ENCODE measurements at places on chromosomes 1 and 21. TPM values are rescaled to one million over a fixed set of nuclear protein-coding genes. Genes with fewer than 3 reads are reported as not detected.

DNA sequence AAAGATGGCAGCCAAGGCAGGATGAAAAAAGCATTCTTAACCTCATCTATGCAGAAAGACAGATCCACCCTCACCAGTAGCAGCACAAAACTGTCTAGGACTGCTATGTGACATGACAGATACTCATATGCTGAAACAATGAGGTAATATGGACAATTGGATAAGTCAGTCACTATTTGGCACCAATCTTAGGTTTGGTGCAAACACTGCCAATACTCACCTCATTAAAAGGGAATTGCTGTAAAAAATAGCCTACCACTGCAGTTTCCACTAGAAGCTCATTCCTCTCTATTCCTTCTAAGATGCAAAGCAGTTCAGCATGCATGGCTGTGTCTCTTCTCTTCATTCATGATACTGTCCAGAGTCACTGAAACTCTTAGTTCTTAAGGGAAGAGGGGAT is 91.7 kb downstream of the TBX15 start:
- DNase-seq, result no peak

DNA sequence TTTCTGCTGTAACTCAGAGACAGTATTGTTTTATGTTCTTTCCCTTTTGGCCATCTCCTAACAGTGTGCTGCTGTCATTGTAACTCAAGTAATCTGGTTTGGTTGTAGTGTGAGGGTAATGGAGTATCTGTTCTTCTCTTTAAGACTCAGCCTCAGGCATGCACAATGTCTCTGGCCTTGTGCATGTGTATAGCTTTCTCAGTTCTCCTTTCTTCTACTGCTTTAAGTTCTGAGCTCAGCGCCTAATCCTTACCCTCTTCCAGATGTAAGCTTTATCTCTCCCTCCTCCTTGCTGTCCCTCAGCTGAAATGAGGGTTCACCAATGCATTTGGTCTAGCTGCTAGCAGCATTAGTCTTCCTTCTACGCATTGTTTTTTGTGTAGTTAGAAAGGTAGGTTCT is 1420.4 kb upstream of the PRMT6 start:
- no peak for DNase-seq

DNA sequence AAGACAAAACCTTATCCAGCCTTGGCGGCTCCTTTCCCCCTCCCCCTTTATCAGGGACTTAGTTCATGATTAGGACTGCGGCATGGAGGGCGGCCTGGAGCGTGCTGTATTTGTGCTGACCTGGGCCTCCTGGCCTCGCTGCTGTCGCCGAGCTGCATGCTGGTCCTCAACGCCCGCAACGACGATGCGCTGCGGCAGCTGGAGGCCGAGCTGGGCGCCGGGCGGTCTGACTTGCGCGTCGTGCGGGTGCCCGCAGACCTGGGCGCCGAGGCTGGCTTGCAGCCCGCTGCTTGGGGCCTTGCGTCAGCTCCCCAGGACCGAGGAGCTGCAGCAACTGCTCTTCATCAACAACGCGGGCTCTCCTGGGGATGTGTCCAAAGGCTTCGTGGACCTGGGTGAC is 70.9 kb downstream of the TM2D1 start:
- DNase-seq, result no peak

GRCh38 chr21:35969281-35969680 is 91.0 kb downstream of the SETD4 start:
- DNase-seq, result no peak

DNA sequence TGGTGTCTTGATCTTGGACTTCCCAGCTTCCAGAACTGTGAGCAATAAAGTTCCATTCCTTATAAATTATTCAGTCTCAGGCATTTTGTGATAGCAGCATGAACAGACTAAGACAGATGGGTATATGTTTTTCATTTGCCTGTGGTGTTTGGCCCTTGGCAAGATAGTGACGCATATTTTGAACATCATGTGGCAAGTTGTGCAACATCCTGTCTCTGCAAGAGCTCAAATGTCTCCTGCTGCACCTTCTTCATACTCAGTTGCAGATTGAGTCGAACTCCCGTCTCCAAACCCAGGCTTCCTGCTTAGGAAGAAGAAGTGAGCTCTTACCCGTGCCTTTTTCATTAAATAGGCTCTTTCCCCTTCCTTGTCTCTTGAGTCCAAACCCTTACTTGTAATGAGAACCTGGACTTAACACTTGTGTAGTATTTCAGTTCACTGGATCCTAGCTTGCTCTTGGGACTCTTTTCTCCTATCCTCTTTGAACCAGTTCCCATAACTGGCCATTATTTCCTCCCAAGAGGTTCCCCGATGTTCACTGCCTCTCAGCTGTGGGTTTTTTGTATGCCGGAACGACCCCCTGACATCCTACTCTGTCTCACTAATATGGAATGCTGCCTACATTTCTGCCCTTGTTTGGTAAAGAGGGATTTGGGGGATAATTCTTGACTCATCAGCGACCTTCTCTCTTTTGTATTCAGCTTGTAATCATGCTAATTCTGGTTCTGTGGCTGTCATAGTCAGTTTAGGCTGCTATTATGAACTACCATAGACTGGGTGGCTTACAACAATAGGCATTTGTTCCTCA is 125.0 kb upstream of the KCNK2 start:
- DNase-seq, result no peak

- DNase-seq, result no peak
Observed at GRCh38 chr1:54180701-54181360, 19.0 kb downstream of the CYB5RL start.

GRCh38 chr21:33199516-33200217 is 30.1 kb upstream of the IFNAR2 start:
- peak; percentile 77 for DNase-seq

DNA sequence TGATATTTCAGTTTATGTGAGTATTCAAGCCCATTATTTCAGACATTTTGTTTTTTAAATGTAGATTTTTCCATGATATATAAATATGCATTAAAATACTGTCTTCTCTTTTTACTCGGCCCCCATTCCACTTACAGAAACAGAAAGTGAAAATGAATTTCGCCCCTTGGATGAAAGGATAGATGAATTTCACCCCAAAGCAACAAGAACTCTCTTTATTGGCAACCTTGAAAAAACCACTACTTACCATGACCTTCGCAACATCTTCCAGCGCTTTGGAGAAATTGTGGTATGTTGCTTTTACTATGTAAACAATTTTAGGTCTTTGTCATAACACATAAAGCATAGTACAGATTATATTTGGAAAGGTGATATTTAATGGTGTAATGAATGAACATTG is 59.9 kb downstream of the ZBTB17 start:
- no peak for DNase-seq

DNA sequence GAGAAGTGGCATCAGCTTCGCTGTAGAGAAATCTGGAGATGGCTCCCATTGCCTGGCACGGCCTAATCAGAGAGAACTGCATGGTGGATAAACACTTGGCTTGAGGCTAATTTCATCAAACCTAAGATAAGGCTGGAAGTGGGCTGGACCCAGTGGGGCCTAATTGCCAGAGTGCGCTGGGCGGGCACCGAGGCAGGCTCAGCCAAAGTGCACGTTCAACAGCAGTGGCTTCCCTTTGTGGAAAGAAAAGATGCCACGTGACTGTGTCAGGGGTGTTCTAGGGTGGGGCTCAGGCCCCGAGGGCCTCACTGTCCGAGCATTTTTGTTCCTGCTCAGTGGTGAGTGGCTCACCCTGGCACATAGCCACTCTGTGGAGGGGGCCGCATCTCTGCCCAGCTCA is 5.8 kb downstream of the PLCH2 start:
- no peak for DNase-seq

DNA sequence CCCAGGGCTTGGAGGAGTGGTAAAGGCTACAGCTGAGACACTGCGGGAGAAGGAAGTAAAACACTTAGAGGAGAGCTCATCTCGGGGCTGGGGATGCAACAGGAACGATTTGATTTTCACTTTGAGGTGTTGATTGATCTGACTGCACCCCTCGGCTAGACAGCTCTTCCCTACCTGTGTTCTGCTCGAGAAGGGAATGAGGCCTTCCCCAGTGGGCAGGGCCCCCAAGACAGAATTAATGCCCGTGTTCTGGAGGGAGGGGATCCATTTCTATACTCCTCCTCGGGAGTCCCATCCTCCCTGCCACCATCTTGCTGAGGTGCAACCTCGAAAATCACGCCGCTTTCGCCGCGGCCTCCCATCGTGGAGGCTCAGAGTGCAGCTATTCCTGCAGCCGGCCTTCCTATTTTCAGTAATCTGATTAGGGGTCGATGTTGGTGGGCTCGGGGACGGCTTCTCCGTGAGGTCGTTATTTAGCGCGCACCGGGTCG is 2.4 kb downstream of the ATP2B4 start:
- DNase-seq, result no peak

- no peak for DNase-seq
Observed at GRCh38 chr1:197195100-197195499, 48.6 kb upstream of the ASPM start.

DNA sequence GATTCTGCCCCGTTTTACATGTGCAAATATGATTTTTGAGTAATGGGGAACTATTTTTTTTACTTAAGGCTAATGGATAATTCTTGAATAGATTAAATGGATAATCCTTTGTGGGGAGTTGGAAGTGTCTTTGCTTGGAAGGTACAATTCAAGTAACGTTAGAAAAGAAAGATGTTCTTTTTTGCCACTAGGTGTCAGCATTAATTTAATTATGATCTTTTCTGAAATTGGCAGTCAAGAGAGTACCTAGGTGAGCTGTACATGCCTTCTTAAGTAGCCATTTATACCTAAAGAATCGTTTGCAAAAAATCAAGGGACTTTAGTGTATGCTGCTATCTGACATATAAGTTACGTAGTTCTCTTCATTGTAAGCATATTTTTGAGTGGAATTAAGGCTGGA is 2.2 kb downstream of the FBXO28 start:
- DNase-seq, result no peak

DNA sequence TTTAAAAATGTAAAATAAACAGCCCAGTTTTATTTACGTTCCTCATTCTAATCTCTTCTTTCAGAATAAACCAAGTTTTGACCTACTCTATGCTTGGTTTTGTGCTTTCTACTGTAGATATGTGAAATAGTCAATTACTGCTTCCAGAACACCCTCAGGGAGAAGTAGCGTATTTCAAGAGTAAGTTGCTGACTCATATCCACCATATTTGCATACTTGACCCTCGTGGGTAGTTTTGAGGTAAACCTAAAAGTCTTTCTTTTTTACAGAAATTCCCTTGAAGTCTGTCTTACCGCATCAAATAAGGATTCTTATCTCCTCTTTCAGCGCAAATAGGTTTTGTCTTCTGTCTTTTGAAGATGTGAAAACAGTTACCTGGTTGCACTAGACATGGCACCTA is 1.4 kb upstream of the OR2L3 start:
- no peak for DNase-seq

- DNase-seq, result no peak
Observed at GRCh38 chr1:232904131-232904530, 46.3 kb upstream of the NTPCR start.

- DNase-seq, result no peak
Observed at GRCh38 chr1:234539666-234540403, 60.9 kb upstream of the TARBP1 start.

- no peak for DNase-seq
Observed at GRCh38 chr1:22608361-22608760, 28.1 kb upstream of the C1QA start.

- DNase-seq, result no peak
Observed at GRCh38 chr1:118589238-118589846, 398.8 kb downstream of the TBX15 start.

DNA sequence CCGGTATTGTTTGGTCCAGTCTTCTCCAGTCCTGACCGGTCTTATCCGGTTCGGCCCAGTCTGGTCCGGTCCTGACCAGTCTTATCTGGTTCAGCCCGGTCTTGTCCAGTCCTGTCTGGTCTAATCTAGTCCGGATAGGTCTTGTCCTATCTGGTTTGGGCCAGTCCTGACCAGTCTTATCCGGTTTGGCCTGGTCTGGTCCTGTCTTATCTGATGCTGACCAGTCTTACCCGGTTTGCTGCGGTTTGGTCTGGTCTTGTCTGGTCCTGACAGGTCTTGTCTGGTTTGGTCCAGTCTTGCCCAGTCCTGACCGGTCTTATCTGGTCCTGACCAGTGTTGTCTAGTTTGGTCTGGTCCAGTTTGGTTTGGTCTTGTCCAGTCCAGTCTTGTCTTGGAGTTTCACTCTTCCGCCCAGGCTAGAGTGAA is 30.1 kb downstream of the DHX9 start:
- DNase-seq, result no peak

- DNase-seq, result no peak
Observed at GRCh38 chr1:231976231-231976630, 349.6 kb downstream of the DISC1 start.

GRCh38 chr1:166064313-166064926 is 102.4 kb downstream of the FAM78B start:
- no peak for DNase-seq

Gene ICOSLG
- 2.1 TPM for total RNA-seq

Gene LAX1
- 20.4 TPM for total RNA-seq

Gene MAP1LC3C
- not detected for total RNA-seq

Gene PLPPR4
- total RNA-seq, result not detected

Gene ESPN
- 0.89 TPM for total RNA-seq

Gene LIN28A
- total RNA-seq, result not detected

Gene HUNK
- 0.23 TPM for total RNA-seq

Gene MSH4
- 0.25 TPM for total RNA-seq

Gene ZSWIM5
- 2.9 TPM for total RNA-seq
